ENCODE measurements at places on chromosomes 6 and 20. TPM values are rescaled to one million over a fixed set of nuclear protein-coding genes. Genes with fewer than 3 reads are reported as not detected.

AVP gene
- total RNA-seq, result not detected

PTGIS gene
- 2.7 TPM for total RNA-seq

RAD21L1 gene
- not detected for total RNA-seq

OR12D3 gene
- not detected for total RNA-seq

PLEKHG1 gene
- total RNA-seq, result 52.9 TPM

POU5F1 gene
- 0.68 TPM for total RNA-seq

LY6G6C gene
- not detected for total RNA-seq

CALHM4 gene
- not detected for total RNA-seq

BPIFB2 gene
- total RNA-seq, result not detected

IMPG1 gene
- not detected for total RNA-seq

CD24 gene
- 578 TPM for total RNA-seq

EBF4 gene
- 9.7 TPM for total RNA-seq

MROH8 gene
- total RNA-seq, result 0.13 TPM
